Substantia nigra (tissue), 51 donors: ENCODE measurements at places on chromosomes 16 and 17.

DNA sequence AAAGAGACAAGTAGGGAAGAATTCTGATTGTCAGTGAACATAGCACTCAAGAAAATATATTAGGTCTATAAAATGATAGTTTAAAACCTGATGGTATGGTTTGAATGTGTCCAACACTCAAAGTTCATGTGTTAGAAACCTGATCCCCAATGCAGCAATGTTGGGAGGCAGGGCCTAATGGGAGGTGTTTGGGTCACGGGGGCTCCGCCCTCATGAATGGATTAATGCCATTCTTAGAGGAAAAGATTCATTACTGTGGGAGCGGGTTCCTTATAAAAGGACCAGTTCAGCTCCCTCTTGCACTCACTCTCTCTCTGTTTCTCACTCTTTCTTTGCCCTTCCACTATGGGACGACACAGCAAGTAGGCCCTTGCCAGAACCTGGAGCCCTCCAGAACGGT is 41.5 kb upstream of the SLC47A1 start:
- no peak for DNase-seq

DNA sequence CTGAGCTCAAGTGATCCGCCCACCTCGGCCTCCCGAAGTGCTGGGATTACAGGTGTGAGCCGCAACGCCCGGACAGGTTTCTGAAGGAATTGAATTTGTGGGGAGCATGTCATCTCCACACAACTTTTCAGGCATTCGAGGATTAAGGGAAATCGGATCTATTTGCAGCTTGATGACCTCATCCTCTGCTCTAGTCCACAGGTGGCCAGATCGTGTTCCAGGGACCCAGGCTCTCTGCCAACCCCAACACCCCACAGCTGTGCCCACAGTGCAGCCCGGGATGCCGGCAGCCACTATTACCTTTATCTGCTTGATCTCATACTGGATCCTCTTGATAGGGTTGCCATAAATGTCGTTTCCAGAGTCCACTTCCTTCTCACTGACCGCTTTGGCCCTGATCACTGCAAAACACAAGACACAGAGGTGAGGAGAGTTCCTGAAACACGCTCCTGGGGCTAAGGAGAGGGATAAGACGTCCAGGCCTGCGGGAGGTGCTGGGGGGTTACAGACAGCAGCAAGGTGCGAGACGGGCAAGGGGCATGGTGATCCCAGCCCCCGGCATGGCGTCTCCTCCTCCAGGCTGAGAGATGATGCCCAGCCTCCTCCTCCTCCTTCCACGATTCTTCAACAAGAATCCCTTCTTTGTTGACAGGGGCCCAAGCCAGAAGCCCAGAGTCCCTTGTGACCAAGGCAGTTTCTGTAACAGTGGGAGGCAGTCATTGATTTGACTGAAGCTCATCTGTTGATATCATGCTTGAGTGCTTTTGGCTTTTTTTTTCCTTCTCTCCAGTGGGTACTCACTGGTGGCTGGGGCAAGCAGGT is 29.3 kb downstream of the CEP295NL start:
- DNase-seq: peak; percentile 60

DNA sequence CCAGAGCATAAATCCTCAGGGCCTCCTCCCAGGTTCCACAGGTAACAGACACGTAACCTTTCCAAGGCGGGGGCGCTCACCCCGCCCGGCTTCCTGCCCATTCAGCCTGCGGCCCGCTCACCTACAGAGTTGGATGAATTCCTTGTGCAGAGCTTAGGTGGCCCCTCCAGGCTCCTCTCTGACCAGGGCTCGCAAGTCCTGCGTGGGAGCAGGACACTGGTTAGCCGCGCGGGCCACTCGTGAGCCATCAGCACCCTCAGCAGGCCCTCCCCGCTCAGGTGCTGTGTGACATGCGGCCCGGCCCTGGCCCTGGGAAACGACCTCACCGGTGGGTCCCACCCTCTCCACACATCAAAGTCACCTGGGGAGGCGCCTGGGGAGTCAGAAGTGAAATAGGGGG is 528 bp downstream of the TERB1 start:
- DNase-seq: no peak

DNA sequence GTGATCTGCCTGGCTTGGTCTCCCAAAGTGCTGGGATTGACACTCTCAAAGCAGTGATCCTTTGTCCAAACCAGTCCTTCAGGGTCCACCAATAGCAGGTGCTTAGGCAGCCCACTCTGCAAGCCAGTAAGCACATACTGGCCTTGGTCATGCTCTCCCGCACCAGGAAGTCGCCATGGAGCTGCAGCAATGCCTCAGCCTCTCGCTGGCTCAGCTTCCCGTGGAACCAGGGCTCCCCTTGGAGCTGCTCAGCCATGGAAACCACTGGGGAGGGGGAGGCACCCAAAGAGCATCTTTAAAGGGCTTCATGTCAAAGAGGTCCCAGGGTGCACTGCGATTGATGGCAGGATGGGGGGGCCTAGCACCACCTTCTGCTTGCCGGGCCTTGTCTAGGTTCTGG is 9.6 kb upstream of the UBTF start:
- DNase-seq: no peak

GRCh38 chr17:43170766-43171585 is at the start of gene NBR1:
Gene NBR1 (plus strand): TSS chr17:43171214. CDS start chr17:43175800, 4,586 bp downstream.
- DNase-seq: peak; percentile 94

GRCh38 chr16:1991135-1991551 is 1.4 kb downstream of the SYNGR3 start:
- DNase-seq: no peak

DNA sequence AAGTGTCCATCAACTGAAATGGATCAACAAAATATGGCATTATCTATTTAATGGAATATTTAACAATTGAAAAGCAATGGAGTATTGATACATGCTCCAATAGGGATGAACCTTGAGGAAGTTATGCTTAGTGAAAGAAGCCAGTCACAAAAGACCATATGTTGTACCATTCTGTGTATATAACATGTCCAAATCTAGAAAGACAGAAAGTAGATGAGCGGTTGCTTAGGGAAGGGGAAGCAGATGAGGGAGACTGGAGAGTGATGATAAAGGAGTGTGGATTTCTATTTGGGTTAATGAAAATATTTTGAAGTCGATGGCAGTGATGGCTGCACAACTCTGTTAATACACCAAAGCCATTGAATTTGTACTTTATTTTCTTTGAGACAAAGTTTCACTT is 8.5 kb upstream of the ERN1 start:
- no peak for DNase-seq

DNA sequence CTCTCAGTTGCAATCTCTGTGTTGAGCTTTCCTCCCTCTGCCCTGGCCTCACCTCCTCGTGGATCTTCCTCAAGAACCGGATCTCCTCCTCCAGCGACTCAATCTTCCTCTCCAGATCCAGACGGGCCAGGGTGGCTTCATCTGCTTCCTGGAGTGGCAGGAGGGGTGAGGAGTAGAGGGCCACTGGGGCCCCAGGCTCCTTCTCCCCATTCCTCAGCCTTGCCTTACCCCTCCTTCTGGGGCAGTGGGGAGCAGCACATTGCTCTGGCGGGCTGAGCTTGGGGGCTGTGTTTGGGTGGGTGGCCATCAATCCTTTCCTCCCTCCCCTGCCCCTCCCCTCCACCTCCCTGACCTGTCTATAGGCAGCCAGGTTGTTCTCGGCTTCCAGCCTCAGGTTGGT is 1.6 kb downstream of the GFAP start:
- DNase-seq: no peak
